Activated naive CD8-positive, alpha-beta T cell treated with anti-CD3 and anti-CD28 coated beads for 36 hours (primary cell): ENCODE measurements at places on chromosomes 7 and 10.

DNA sequence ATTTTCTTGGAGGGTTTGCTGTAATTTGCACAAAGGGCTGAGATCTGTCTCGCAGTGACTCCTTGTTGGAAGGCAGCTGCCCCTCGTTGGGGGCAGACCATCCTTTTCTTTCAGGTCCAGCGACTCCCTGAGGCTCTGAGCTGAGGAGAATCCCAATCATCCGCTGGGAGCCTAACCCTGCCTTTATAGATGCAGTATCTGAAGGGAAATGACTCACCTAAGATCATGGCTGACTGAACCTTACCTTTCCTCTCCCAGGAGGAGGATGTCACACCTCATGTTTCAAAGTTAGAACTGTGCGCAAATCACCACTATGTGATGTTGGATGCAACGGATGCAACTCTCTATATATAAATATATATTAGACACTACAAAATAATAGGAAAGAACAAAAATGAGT lies 36.4 kb upstream of the MXI1 start:
- no peak for DNase-seq

GRCh38 chr10:73406846-73407245 lies 7.0 kb downstream of the ANXA7 start:
- no peak for DNase-seq

DNA sequence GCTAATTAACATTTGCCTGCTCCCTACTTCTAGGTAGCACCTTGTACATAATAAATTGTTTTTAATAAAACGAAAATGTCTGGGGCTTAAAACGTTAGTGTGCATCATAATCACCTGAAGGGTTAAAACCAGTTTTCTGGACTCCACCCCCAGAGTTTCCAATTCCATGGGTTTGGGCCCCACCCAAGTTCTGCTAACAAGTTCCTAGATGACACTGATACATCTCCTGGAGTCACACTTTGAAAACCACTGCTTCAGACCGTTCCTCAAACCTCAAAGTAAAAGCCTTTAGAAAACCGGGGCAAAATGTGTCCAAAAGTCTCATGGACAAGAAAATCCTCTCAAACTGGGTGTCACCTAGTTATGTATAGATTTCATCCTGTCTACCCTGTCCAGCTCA lies 9.3 kb downstream of the OSBPL3 start:
- no peak for DNase-seq

DNA sequence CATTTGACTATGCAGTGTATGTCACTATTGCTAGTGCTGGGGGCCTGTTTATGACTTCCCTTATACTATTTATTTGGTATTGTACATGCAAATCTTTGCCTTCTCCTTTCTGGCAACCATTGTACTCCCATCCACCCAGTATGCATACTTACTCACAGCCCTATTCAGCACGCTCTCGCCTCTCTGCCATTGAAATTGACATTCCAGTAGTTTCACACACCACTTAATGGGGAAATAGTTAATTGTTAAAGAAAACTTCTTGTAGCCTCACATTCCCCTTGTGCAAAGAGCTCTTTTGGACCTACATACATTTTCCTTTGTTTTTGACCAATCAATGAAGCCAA lies 9.9 kb downstream of the CLDN12 start:
- no peak for DNase-seq

DNA sequence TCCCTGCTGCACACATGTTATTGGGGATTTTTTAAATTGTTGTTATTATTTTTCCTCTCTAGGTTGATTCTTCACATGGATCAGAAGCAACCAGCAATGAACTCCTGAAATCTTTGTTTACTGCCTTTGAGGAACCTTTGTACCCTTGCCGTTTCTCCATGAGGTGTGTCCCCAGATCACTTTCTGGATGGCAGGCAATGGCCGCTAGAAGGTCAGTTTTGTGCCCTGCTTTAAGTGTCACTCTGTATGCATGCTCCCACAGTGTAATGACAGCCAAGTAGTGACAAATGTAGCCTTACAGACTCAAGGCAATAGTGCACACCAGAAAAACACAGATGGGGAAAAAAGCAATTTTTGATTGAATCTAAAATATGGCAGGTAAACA lies 47.7 kb upstream of the NRP1 start:
- no peak for DNase-seq

GRCh38 chr7:146002431-146003078 lies 114.0 kb upstream of the CNTNAP2 start:
- no peak for DNase-seq

- DNase-seq, result no peak
Measured at GRCh38 chr7:67754651-67755050, 758.0 kb downstream of the TYW1 start.

DNA sequence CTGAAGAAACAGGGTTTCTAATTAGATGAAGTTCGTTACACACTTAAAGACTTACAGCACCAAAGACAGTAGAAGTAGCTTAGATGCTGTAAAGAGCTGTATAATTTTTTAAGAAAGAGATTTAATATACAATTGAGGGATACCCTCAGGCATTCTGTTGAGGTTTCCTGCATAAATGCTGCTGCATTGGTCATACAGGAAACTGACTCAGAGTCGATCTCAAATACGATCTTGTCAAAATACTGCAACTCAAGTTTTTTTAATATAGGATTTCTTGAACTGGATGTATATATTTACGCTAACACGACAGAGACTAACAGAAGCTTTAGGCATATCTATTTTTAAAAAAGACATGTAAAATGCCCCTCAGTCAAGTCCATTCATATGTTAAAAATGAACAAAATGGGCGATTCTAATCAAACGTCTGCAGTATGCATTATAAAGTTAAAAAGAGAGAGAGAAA lies 2.4 kb upstream of the ARID5B start:
- no peak for DNase-seq

DNA sequence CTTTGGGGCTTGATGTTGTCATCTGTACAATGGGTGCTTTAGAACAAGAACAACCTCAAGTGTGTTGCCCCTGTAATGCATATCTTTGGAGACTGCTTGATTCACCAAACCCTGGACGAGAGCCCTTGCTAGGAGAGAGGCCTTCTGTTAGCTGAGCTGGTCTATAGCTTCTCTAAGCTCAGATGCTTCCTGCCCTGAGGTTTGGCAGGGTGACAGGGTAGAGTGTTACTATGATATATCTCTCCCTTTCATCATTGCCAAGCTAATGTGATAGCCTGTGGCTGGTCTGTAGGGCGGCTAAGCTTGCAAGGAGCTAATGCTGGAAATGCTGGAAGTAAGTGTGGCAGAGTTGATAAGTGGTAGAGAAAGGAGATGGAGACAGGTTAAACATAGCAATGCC lies 364.1 kb downstream of the RPS24 start:
- no peak for DNase-seq

DNA sequence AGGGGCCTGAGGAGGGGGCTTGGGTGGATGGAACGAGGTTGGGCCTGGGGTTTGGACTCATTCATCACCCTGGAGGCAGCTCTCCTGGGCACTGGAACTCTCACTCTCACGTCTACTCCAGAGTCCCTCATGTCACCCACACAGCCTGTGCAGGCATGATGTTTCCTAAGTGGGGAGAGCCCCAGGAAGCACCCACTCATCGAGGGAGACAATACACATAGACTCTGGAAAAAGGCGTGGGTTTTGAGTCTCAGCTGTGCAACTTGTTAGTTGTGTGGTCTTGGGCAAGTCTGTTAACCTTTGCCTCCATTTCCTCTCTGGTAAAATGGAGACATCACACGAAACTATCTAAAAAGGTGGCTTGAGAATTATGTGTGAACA lies 25.9 kb upstream of the RBM20 start:
- peak; percentile 63 for DNase-seq

GRCh38 chr10:114271075-114271778 lies 32.2 kb downstream of the VWA2 start:
- no peak for DNase-seq

DNA sequence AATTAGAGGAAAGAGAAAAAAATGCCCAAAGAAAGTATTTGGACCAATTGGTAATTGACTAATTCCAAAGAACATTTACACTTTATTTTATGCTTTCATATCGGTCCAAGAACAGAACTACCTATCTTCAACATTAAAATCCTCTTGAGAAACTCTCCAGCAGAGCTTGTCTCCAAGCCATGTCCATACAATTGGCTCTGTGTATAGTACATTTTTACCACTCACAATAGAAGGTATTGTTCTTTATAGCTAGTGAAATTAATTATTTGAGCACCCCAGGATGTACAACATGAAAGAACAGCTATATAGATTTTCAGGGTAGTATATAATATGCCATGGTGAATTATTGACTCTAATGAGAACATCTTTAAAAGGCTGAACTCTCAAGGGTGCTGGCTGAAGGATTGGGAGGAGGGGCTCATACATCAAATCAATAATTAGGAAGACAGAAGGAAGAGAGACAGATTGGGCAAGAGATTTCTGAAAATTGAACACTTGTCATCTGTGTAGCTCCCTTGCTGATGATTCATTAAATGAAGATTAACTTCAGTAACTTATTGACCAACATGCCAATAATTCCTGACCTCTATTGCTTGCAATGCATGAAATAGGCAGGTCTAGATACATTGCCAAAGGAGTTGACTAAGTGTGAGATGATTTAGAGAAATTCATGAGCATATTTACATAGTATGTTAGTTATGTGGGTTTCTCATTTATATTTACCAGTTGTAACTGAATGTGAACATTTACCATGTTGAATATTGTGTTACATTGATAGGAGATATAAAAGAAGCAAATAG lies 249.7 kb downstream of the MTERF1 start:
- DNase-seq, result no peak

DNA sequence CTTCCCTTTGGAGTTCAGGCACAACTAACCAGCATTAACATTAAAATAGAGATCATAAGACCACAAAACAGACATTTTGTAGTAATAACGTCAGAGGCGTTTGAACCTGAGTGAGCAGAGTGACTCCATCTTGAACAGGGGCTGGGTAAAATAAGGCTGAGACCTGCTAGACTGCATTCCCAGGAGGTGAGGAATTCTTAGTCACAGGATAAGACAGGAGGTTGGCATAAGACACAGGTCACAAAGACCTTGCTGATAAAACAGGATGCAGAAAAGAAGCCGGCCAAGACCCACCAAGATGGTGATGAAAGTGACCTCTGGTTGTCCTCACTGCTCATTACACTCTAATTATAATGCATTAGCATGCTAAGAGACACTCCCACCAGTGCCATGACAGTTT lies 493.2 kb upstream of the AUTS2 start:
- DNase-seq, result no peak

GRCh38 chr10:18066947-18067346 lies 73.3 kb upstream of the CACNB2 start:
- DNase-seq, result no peak

GRCh38 chr10:7168414-7168813 lies 242.4 kb downstream of the SFMBT2 start:
- no peak for DNase-seq

DNA sequence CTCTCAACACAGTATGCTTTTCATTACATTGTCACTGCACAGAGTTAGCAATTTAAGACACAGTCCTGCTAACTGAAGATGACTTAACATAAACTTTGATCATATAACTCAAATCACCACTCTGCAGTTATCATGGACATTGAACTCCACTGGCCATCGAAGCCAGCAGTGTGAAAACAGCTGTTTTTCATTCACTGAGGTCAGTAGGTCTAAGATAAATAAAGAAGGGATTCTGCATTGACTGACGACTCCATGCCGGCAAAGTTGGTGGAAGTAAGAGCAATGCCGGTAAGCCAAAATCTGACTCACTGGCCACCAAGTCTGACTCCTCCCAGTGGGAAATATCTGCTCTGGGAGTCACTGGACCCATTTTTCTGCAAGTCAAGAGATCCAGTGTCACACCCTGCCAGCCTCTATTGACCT lies 449.9 kb upstream of the ANKRD30A start:
- no peak for DNase-seq

GRCh38 chr10:63281967-63282366 lies 148.8 kb downstream of the NRBF2 start:
- no peak for DNase-seq

DNA sequence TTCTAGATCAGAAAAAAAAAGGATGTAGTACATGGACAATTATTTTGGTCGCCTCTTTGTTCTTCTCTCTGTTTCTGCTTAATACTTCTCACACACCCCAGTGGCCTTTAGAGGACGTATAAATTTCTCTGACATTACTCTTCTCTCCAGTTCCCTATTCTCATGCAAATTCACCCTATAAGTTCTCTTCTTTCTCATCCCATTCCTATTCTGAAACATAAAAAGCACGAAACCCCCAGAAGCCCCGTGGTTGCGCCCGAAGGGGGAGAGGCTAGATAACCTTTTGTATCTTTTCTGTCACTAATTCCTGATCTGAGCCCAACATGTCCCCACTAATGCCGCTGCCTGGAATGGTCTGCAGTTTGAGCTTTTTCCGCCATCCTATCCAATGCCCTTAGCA lies 136.9 kb downstream of the SKIDA1 start:
- no peak for DNase-seq

DNA sequence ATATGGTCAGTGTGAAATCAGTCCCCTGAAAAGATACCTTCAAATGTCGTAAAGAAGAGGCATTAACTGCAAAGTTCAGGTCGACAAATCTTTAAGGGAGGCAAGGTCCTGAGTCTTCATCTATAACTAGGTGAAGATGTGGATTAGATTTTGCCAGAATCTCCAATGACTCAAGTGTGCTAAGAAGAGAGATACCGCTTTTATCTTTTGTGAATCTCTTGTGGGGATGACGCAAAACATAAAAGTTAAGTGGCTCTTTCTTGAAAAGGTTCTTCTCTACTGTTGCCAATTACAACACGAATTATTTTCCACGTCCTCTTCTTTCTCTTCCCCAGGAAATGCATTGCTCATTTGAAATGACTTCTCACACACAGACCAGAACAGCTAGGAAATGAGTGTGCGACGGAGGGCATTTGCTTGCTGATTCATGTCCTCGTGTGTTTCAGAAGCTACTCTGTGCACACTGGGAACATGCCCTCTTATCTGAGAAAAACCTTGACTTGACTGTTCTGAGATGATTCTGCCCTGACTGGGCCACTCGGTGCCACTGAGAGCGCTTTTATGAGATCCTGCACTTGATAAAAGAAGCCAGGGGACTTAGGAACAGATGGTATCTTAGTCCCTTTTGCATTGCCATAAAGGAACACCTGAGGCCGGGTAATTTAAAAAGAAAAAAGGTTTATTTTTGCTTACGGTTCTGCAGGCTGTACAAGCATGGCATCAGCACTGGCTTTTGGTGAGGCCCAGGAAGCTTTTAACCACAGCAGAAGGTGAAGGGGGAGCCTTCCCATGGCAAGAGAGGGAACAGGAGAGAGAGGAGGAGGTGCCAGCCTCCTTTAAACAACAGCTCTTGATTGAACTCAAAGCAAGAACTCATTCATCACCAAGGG lies 169.5 kb upstream of the PFKP start:
- no peak for DNase-seq

GRCh38 chr7:154767821-154768415 lies 235.0 kb downstream of the PAXIP1 start:
- DNase-seq, result no peak
